ENCODE measurements at places on chromosomes 16 and 17.
A peak's percentile ranks its signal among the peaks of the same experiment; 100 is the strongest.

GRCh38 chr17:39026980-39027451 is 59.8 kb upstream of the FBXO47 start:
- DNase-seq, result peak; percentile 4

DNA sequence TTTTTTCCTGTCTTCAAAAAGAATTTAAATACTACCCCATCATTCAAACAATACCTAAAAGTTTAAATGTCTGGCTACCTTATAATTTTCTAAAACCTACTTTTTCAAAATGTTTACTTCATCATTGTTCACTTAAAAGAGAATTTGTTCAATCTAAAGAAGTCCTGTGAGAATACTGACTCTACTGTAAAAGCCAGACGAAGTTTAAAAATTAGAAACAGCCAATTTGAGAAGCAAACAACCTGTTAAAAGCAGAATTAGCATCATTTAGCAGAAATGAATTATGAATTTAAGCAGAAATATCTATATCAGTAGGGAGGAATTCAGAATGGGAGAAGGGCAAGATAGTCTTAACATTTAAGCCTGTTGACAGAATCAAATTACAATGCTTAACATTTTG is 2.1 kb downstream of the SKA2 start:
- DNase-seq, result no peak

DNA sequence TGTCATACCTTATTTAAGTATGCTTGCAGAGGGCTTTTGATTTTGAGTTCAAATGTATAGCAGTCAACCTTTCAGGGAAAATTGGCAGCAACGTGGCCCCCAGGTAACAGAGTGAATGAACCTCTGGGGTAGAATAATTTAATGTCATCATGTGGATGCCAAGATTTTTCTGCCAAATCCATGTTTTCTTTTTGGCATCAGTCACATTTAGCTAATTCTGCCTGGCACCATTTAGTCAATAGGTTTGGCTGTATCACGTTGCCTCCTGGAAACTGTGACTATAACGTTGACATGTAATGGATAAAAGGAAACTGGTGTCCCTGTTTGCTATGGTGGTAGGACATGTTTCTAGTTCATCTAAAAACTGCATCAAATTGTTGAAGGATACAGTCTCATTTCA is 115.5 kb downstream of the HS3ST2 start:
- DNase-seq, result no peak

- DNase-seq, result peak; percentile 77
Measured at GRCh38 chr17:47949197-47949759, 7.9 kb downstream of the PNPO start.

GRCh38 chr16:62130101-62130500 is 93.9 kb upstream of the CDH8 start:
- DNase-seq, result no peak

DNA sequence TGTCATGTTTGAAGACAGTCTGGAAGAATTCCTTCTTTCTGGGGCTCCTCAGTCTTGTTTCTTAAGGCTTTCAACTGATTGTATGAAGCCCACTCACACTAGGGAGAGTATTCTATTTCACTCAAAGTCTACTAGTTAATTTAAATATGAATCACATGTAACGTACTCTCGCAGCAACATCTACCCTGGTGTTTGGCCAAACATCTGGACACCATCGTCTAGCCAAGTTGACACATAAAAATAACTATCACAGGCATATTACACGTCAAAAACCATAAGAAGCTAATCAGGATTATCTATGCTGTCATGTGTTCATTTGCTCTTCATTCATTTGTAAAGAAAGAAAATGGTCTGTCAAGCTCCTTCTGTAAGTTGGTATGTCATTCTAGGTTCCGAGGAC is 787.4 kb downstream of the KCNJ2 start:
- DNase-seq, result no peak

GRCh38 chr17:3915995-3916696 is at the start of gene P2RX1:
Gene P2RX1 (minus strand): TSS chr17:3916465. CDS start chr17:3916225, 240 bp downstream.
- DNase-seq, result no peak

DNA sequence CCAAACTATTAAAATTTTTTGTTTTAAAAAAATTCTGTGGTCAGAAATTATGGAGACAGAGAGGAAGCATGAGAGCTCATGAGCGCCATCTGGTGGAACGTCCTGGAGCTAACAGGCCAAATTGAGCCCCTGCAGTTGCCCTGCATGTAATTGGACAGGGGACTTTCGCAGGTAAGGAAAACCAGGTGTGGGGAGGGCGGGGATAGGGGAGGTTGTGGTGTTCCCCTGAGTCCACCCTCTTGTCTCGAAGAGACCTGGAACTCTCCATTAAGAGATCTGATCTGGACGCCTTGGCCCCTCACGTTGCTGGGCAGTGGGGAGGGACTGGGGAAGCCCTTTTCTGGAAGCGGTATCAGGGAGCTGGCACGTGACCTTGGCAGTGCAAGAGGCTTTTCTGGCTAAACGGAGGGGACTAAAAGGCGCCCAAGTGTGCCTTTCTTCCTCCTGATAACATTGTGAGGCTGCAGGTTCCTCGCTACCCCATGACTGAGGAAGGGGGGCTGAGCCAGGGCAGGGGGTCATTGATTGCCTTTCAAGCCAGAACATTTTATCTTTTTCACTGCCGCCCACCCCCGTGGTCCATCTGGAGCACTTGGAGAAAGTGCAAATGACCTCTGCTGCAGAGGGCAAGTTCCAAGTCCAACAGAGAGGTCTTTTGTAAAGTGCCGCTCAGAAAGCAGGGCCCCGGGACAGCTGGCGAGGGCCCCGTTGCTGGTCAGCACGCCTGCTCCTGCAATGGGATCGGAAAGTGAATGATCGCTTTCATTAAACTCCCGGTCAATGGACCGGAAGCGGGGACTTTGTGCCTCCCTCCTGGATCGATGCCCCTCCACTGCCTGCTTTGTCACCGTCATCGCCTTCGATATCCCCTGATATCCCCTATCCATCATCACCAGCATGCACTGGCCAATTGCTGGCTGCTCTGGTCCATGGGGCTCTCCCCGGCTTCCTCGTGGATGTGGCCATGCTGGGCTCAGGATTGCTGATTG is 18.4 kb downstream of the PDILT start:
- DNase-seq, result peak; percentile 64

DNA sequence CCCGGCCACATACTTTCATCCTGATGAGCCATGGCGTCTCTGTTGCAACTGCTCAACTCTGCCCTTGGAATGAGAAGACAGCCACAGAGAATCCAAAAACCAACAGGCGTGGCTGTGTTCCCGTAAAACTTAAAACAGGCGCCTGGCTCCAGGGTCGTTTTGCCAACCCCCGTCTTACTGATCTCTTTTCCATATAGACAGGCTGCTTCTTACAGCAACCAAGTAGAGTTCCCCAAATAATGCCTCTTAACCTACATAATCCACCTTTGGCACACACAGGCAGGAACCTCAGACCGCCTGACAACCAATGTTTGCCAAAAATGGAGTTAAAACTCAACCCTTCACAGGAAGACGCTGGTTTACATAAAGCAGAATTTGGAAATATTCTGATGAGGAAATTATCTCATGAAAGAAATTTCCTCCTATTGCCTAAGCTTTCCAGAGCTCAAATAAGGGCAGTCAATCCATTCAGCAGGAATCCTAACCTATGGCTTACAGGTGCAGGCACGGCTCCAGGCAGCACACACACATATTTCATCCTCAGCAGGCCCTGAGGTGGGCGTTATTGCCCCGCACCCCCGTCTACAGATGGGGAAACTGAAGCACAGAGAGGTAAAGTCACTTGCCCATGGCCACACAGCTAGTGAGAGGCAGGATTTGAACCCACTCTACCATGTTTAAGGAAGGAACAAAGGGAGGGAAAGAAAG is 35.8 kb downstream of the LITAF start:
- no peak for DNase-seq

DNA sequence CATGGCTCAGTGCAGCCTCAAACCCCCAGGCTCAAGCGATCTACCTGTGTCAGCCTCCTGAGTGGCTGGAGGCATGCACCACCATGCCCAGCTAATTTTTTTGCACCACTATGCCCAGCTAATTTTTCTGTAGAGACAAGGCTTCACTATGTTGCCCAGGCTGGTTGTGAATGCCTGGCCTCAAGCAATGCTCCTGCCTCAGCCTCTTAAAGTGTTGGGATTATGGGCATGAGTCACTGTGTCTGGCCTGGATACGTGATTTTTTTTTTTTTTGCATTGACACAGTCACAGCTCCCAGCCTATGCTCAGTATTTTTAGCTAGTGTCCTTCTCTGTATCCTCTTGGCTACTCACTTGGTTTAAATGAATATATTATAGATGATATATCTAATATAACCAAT is 377.0 kb upstream of the TNRC6C start:
- no peak for DNase-seq

- DNase-seq, result no peak
Measured at GRCh38 chr16:473046-474043, 47.9 kb downstream of the RAB11FIP3 start.

GRCh38 chr17:16129441-16130205 is 85.7 kb downstream of the NCOR1 start:
- DNase-seq, result no peak

DNA sequence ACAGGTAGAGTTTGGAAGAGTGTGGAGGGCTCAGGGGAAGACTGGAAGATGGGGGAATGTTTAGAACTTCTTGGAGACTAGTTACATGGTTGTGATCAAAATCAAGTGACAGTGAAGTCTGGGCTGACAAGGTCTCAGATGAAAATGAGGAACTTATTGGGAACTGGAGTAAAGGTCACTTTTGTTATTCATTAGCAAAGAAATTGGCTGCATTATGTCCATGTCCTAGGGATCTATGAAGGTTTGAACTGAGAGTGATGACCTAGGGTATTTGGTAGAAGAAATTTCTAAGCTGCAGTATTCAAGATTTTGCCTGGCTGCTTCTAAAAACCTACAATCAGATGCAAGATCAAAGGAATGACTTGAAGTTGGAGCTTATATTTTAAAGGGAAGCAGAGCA is 747.1 kb downstream of the KCNJ2 start:
- DNase-seq, result no peak

- DNase-seq, result no peak
Measured at GRCh38 chr17:65436871-65437270, 124.6 kb downstream of the AXIN2 start.

- DNase-seq, result no peak
Measured at GRCh38 chr16:6258056-6258455, 1074.6 kb upstream of the RBFOX1 start.

DNA sequence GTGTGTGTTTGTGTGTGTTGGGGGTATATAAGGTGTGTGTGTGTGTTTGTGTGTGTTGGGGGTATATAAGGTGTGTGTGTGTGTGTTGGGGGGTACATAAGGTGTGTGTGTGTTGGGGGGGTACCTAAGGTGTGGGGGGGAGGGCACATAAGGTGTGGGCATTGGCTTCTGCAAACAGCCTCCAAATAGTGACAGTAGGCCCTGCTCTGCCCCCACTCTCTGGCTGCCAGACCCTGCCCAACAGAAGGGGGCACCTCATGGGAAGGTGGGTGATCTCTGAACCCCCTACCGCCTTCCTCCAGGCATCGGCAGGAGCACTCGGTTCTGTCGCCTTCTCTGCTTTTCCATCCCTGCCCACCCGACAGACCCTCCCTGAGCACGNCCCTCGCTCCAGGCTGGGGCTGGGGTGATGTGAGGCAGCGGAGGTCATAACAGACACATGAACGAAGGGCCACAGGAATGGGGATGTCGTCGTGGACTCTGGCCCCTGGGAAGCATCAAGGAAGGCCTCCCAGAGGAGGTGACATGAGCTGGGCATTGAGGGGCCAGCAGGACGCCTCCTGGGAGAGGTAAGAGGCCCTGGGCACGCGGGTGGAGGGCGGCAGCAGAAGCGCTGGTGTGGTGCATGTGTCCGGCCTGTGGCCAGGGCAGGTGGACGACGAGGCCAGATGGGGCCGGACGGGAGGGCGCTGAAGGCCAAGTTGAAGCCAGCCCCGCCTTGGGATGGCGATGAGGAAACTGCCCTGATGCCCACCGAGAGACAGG is 136.6 kb upstream of the RPH3AL start:
- no peak for DNase-seq

- DNase-seq, result no peak
Measured at GRCh38 chr16:85033171-85033570, 5.6 kb downstream of the KIAA0513 start.

DNA sequence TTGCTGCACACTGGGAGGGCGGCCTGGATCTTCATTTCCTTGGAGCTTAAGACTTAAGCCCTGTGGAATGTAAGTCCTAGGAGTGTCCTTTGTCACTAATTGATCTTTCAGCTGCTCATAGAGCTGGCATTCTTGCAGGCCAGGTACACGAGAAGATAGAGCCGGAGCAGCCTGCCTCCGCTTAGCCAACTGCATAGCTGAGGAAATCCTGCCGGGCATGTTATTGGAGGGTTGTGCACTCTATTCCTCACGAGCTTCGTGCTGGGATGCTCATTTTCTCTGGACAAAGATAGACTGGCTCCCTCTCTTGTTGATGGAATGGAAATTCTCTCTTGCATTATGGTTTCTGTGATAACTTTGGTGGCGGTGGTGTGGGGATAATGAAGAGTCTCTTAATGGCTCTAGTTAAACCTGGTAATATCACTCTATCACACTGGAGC is 76.9 kb downstream of the RPA1 start:
- peak; percentile 6 for DNase-seq

- no peak for DNase-seq
Measured at GRCh38 chr17:2542456-2542855, 30.8 kb upstream of the METTL16 start.

- DNase-seq, result no peak
Measured at GRCh38 chr17:5687646-5688045, 103.3 kb upstream of the NLRP1 start.

GRCh38 chr16:6827267-6827666 is 505.4 kb upstream of the RBFOX1 start:
- no peak for DNase-seq

- DNase-seq, result peak; percentile 11
Measured at GRCh38 chr17:31074772-31075555, 19.8 kb upstream of the NF1 start.

DNA sequence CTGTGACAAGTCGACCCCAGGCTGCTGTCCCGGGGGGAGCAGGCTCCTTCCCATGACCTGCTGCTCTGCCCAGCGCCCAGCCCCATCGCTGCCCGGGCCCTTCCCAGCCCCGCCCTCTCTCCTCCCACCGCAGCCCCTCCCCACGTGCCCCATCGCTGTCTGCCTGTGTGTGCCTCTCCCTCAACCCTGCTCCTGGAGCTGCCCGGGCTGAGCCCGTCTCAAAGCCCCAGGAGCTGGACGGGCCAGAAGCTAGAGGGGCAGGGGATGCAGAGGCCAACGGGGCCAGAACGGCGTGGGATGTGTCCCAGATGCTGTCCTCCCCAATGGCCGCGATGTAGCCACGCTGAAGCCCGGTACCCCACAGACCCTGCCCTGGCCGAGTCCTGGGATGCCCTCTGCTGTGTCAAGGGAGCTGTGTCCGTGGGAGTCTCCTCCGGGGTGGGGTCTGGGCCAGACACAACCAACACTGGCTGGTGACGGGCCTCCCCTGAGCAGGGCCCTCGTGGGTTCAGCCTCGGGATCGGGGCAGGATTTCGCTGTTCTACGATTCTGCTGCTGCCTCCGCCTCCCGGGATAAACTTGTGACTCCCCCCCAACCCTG is 118.2 kb upstream of the ZNF750 start:
- DNase-seq, result no peak

GRCh38 chr16:4135537-4135936 is 19.3 kb upstream of the ADCY9 start:
- no peak for DNase-seq

Data from NCI-H1417 (cell line).